ENCODE measurements at places on chromosomes 11 and 22.
A peak's percentile ranks its signal among the peaks of the same experiment; 100 is the strongest.

DNA sequence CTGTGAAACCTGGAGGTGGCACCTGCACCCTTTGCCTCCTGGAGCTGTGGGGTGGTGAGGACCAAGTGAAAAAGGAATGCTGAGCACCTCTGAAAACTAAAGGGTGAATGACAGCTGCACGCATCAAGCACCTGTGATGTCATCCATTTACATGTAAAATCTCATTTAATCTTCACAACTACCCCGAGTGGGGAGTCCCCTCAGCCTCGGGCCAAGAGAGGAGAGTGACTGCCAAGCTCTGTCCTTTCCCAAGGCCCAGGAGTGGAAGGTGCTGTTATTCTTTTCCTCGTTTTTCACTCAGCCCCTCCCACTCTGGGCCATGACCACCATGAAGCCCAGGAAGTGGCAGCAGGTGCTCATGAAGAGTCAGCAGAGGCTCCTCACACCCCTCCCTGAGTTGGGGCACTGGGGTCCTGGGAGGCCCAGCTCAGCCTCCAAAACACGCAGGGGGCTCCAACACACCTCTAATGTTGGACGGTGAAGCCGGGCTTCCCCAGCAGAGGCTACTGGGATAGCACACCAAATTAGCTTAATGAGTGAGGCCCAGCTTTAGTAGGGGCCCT lies 35.7 kb downstream of the NECTIN1 start:
- DNase-seq = no peak

DNA sequence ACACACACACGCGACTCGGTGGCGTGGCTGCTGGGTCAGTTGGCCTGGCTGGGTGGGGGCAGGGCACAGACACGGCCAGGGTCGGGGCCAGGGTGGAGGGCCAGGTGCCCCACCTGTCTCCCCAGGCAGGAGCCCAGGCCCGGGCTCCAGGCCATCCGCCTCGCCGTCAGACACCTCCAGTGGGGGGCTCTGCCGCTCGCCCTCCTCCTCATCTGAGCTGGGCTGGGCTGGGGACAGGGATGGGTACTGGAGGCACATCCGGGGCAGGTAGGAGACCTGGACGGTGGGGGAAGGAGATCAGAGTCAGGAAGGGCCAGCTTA lies 6.2 kb upstream of the MYBPC3 start:
- DNase-seq = no peak

- DNase-seq = no peak
These were observed 18.9 kb upstream of the IGLL1 start for GRCh38 chr22:23598805-23599518.

- DNase-seq = no peak
These were observed 47.6 kb downstream of the KCNC1 start for GRCh38 chr11:17782145-17782544.

DNA sequence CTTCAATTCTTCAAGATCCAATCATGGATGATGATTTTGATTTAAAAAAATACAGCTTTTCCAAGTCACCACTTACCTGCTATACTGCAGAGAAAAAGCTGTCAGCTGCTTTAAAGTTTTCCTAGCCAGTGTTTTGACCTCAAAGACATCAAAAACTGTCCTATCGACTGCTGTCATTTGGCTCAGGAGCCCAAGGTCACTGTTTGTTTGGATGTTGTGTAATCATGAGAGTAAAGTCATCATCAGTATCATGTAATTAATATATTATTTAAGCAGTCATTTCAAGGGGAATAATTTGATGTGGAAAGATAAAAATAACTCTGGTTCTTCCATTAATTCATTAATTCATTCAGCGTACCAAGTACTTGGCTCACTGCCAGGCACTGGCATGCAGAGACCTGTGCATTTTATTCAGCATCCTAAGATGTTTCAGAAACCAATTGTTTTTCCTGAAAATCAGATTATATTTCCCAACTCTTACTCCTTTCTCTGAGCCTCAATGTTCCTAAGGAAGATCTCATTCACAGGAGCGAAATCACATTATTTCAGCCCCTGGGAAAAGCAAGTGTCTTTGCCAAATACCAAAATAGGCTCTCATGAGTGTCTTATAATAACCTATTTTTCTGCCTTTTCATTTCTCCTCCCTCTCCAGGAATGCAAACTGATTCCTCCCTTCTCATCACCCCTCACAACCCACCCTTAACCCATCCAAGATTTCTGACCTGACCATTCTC lies 59.9 kb downstream of the SLC1A2 start:
- no peak for DNase-seq

DNA sequence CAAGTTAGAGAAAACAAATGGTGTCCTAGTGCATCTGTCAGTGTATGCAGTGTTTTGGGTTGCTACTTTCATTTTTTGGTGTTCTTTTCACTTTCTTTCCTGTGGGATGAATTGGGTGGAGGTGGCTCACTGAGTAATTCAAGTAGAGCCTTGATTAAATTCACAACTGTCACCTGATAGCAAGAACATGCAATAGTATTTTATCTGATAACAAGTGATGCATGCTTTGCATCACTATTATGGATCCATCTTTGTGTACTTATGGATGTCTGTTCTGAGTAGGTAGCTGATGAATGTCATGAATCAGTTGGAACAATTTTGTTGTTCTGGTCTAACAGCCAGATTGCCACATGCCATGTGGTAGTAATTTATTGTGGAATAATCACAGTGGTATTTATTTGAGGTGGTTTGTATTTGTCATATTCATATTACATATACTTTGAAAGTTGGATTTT lies 87.5 kb downstream of the DDX10 start:
- no peak for DNase-seq

GRCh38 chr22:43409800-43410199 lies 2.0 kb upstream of the MPPED1 start:
- DNase-seq = no peak

DNA sequence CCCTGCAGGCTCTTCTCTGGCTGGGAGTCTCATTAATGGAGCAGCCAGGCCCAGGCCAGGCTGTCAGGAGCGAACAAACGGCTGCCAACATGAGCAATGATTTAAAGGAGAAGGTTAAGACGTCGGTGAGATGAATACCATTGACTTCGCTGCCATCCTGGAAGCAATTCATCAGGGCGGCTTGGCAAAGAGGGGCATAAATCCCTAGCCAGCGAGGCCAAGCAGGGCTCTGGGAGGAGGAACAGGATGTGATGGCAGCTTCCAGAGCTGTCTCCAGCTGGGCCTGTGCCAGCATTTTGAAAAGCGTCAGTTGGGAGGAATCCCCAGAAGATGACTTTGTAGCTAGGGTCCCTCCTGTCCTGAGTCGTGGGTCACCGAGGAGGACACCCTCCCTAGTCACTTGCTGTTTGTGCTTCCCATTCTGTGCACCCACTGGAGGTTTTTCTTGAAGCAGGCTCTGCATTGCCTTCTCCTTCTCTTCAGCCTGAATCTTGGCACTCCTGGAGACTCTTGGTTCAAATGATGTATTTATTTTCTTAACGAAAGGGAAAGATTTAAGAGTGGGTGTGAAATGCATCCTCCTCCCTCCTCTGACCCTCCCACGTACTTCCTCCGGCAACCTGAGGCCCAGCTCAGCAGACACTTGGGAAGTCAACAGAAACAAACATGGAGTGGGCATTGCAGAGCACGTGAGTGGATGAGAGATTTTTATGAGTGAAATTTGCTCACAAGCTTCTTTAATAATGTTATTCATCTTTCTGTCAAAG lies 476.3 kb upstream of the CADM1 start:
- no peak for DNase-seq

DNA sequence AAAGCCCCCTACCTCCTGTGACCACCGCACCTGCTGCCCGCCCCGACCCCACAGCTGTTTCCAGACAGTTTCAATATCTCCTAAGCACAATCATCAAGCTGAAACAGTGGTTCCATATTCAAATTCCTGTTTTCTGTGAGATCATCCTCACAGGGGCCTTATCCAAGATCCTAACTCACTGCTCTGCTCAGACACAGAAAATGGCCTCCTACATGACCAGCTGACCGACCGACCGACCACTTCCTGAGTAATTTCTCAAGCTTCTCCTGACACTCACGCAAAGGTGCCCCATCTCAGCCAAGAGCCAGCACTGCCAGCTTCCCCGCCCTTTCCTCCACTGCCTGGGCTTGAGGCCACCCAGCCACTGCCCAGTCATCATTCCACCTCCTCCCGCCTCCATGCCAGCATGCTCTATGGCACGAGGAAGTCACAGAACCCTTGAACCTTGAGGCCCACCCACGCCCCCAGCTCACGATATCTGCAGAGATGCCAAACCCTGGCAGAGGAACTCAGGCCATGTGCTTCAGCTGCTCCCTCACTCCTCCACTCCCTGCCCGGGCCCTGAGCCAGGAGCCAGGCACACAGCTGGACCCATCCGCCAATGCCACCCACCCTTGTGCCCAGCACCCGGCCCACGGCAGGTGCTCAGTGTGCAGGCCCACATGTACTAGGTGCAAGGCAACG lies 14.0 kb downstream of the KIAA0930 start:
- no peak for DNase-seq

- DNase-seq = no peak
These were observed 32.3 kb downstream of the ARVCF start for GRCh38 chr22:19984201-19984753.

DNA sequence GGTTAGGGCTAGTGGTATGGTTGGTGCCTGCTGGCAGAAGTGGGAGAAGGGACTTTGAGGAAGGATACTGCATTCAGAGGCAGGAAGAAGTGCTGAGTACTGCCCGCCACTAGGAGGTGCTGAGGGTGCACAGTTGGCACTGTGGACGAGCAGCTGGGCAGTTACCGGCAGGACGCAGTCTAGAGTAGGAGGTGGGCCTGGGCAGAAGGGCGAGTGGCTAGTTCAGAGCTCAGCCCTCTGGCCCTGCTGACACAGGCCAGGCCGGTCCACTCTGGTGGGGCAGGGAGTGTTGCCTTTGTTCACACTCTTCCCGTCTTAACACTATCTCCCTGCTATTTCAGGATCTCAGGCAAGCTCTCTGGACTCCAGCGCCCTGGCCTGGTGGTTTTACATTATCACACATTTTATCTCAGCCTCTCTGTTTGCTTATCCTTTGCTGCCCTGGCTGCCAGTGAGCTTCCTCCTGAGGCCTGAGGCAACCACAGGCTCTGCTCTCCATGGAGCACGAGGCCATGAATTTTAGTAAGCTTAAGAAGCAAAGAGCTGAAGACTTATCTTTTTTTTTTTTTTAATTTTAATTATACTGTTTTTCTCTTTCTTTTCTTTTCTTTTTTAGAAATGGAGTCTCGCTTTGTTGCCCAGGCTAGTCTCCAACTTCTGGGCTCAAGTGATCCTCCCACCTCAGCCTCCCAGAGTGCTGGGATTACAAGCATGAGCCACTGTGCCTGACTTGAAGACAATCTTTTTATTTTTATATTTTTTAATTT lies 26.9 kb downstream of the SNAP29 start:
- no peak for DNase-seq

DNA sequence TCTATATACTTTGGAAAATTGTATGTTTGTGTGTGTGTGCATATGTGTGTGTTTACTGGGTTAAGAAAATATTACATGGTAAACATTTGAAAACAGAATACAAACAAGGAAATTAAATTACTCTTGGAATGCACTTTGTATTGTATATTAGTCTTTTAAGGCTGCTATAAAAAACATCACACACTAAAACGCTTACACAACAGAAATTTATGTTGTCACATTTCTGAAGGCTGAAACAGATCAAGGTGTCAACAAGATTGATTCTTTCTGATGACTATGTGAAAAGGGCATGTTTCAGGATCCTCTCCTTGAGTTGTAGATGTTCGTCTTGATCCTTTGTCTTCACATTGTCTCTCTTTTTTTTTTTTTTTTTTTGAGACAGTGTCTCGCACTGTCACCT lies 149.1 kb upstream of the CNTN5 start:
- no peak for DNase-seq

DNA sequence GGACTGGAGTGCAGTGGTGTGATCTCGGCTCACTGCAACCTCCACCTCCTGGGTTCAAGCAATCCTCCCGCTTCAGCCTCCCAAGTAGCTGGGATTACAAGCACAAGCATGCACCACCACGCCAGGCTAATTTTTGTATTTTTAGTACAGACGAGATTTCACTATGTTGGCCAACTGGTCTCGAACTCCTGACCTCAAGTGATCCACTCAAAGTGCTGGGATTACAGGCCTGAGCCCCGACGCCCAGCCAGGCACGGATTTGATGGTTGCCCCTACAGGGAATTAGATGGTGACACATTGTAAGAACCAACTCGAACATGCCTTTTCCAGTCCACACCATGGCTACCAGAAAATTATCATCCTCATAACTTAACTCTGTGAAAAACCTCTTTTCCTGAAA lies 26.8 kb upstream of the RTL6 start:
- no peak for DNase-seq

- peak; percentile 47 for DNase-seq
These were observed 7.3 kb downstream of the KCNJ1 start for GRCh38 chr11:128859563-128860441.

DNA sequence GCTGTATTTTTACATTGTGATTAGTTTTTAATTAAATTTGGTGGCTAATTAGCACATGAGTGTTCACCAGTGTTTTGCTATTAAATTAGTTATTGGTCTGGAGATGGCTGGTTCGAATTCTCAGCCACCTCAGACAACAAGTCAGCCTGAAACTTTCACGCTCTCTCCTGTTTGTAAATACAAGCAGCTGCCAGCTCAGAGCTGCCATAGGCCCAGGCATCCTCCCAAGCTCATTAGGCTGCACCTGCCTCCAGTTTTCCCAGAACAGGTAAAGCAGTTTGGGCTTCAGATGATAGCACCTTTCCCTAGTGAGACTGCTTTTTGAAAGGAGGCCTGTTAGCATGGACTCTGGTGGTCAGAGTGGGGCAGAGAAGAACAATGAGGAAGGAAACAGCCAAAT lies 156.8 kb downstream of the NAV2 start:
- no peak for DNase-seq

- no peak for DNase-seq
These were observed 9.6 kb downstream of the SMTNL1 start for GRCh38 chr11:57546869-57547475.

GRCh38 chr11:13141731-13142709 lies 132.9 kb downstream of the RASSF10 start:
- no peak for DNase-seq

DNA sequence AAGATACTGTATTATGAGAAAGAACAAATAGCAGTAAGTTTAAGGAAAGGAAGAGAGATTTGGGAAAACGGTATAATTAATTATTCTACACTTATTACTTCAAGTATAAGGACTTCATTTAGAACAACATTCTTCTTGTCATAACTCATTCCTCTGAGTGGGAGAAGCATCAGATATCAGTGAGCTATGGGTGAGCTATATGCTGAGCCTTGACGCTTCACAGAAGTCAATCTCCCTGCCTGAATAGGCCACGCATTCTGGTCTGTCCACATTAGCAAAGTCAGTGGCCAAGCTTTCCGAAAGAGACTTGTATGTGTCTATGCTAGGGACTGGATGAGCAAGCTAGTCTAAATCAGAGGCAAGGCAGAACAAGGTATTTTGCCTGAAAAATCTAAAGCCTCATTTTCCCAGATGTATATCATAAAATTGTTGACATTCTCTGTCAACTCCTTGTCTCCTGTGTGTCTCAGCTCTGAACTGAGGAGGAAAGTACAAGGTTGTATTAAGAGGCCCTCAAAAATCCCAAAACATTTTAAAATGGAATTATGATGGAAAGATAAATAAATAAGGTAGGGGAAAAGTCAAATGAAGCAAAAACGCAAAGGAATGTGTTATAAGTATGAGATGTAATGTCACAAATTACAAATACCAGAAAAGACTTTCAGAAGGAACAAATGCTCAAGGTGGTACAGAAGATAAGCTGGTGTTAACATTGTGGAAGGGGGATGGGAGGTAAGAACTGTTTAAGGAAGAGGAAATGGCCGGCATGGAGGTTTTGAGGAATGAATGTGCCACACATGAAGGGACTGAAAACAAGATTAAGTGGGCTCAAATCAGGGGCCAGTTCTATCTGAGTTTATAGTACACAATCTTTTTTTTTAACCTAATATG lies 1.4 kb downstream of the OR52N2 start:
- DNase-seq = no peak

GRCh38 chr22:38681582-38682335 lies at the start of gene TOMM22:
Gene TOMM22, plus strand, starts transcription at chr22:38681957. Its CDS starts 22 bp downstream, at chr22:38681979.
- DNase-seq = peak; percentile 73

Data from T-helper 22 cell (primary cell).